ENCODE measurements at places on chromosomes 7 and 10. TPM values are rescaled to one million over a fixed set of nuclear protein-coding genes. Genes with fewer than 3 reads are reported as not detected.

- DNase-seq: no peak
Observed at GRCh38 chr7:155574556-155575290, 28.4 kb upstream of the CNPY1 start.

DNA sequence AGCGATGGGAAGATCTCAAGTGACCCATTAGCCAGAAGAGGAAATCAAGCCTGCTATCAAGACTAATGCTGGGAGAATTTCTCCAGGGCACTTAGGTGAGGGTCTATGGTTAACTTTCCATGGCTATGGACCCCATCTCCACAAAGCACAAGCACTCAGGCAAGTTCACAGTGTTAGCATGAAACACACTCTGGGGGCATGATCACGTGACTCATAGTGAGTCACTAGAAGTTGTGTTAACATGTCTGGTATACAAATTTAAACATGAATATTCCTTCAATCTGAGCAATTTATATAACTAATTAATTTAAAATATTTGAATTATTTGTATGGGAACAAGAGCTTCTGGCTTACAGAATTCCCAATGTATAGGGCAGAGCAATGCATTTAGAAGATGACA is 131.8 kb downstream of the FAM204A start:
- no peak for DNase-seq

GRCh38 chr7:13115157-13115772 is 427.8 kb downstream of the ARL4A start:
- peak; percentile 18 for DNase-seq

GRCh38 chr10:100878291-100878910 is 34.4 kb upstream of the SLF2 start:
- peak; percentile 86 for DNase-seq

- DNase-seq: no peak
Observed at GRCh38 chr7:17236603-17237002, 61.8 kb upstream of the AHR start.

GRCh38 chr7:18210377-18210776 is 182.7 kb upstream of the PRPS1L1 start:
- no peak for DNase-seq

DNA sequence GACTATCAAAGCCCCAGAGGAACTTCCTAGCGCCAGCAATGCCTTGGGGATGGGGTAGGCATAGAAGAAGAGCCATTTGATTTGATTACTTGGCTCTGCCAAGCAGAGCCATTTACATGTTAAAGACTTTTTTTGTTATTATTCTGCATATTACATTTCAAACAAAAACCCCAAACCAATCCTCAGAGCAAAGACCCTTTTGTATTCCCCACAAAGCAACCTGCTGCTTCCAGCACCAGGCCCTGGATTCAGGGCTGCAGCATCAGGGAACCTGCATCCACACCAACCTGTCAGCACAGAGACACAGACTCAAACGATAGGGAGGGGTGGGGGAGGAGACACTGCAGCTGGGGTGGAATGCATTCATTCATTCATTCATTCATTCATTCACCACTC is 73.2 kb downstream of the GRID1 start:
- no peak for DNase-seq

- DNase-seq: peak; percentile 56
Observed at GRCh38 chr7:27200761-27201579, 1.1 kb upstream of the HOXA13 start.

GRCh38 chr10:97849687-97850402 is at the start of gene GOLGA7B:
Gene GOLGA7B, plus strand, starts transcription at chr10:97849843. Its CDS starts 461 bp downstream, at chr10:97850304.
- peak; percentile 66 for DNase-seq

- no peak for DNase-seq
Observed at GRCh38 chr10:4353964-4354363, 472.0 kb upstream of the AKR1E2 start.

- no peak for DNase-seq
Observed at GRCh38 chr7:105800442-105800841, 76.0 kb downstream of the ATXN7L1 start.

DNA sequence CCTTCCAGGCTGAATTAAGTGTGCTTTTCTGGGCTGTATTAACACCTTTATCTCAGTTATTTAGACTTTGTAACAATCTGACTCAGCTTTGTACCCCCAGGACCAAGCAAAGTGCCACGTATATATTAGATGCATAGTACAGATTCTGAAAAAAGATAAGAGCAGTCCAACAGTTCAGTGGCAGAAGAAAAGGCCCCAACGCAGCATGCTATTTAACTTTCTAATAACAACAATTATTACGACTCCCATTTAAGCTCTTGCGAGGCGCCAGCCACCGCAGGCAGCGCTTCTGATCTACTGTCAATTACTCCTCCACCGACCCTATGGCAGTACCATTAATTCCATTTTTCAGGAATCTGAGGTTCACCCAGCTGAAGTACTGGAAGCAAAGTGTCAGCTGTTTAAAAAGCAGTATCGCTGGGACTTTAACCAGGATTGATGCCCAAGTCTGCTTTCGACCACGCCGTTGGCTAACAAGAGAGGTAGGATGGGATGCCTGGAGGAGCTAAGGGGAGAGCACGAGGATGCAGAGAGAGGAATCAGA is 638 bp downstream of the LIPA start:
- DNase-seq: no peak

DNA sequence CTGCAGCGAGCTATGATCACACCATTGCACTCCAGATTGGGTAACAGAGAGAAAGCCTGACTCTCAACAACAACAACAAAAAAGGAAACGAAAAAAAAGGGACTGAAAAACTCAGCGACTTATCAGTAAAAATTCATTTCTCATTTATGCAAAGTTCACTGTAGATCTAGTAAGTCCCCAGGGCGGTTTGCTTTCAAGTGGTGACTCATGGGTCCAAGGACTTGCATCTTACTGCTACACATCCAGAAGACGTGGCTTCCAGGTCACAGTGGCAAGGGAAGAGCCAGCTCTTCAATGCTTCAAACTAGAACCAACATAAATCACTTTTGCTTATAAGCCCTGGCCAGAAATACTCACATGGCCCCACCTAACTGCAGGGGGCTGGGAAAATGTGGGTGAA is 178.3 kb upstream of the AUTS2 start:
- no peak for DNase-seq

DNA sequence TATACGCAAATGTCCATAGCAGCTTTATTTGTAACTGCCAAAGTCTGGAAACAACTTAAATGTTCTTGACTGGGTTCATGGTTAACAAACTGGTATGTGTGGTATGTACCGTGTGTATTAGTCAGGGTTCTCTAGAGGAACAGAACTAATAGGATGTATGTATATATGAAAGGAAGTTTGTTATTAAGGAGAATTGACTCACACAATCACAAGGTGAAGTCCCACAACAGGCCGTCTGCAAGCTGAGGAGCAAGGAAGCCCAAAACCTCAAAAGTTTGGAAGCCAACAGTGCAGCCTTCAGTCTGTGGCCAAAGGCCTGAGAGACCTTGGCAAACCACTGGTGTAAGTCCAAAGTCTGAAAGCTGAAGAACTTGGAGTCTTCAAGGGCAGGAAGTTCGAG is 66.8 kb downstream of the TMEM168 start:
- no peak for DNase-seq

- peak; percentile 91 for DNase-seq
Observed at GRCh38 chr7:108079648-108080591, 50.2 kb downstream of the LAMB4 start.

DNA sequence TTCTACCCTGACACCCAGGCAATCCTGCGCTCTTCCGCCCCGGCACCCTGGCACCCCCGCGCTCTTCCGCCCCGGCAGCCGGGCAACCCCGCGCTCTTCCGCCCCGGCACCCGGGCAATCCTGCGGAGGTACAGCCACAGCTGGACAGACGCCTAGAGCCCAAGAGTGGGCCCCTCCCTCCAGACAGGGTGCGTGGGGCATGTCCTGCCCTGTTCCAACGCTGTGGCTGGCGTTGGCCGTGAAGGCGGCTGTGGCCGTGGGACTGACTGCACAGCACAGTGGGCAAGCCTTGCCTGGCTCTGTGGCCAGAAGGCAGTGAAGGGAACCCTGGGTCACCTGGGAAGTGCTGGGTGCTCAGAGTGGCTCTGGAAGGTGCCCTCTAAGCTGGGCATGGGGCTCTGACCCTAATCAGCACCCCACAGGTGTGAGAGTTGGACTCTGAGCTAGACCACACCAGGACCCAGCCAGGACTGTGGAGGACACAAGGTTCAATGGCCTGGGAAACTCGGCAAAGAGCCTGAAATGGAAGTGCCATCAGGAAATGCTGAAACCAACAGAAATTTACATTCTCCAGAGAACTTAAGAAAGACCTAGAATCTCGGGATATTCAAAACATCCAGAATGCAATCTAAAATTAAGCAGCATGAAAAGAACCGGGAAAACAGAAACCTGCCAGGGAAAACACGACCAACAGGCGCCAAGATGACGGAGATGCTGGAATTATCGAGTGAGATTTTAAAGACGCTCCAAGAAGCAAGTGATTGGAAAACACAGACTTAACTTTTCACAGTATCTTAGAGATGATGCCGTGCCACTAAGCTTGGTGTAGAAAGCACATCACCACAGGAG is 253.6 kb downstream of the ELFN1 start:
- DNase-seq: no peak

GRCh38 chr10:78434886-78435285 is 401.2 kb downstream of the RPS24 start:
- DNase-seq: no peak

DNA sequence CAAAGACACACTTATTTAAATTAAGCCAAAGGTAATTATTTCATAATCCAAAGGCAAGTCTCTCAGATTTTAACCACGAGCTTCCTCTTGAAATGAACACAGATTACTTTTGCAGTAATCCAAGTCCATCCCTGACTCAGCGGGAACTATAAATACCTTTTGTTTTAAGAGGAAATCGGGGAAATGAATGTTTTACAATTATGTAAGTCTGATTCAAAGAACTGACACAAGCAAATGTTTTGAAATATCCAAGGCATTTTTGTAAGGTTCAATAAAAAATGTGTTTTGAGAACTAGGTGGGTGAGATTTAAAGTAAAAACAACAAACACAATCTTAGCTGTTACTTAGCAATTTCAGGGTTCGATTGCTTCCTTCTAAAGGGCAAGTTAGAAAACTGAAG is 179.8 kb upstream of the ASAH2 start:
- peak; percentile 76 for DNase-seq

DNA sequence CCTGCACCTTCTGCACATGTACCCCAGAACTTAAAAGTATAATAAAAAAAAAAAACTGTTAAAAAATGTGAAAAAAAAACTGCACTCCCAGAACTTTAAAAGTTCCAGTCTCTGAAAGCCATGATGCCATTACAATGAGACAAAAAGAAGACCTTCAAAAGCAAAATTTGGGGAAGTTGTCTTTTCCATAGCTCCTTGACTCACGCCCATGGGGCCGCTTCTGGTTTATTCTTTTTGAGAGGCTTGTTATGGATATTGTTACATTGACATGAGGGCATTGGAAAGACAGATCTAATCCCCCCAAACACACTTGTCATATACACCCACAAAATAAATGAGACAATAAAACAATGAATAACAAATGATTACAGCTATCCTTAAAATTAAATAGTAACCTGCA is 798 bp downstream of the BLNK start:
- no peak for DNase-seq

DNA sequence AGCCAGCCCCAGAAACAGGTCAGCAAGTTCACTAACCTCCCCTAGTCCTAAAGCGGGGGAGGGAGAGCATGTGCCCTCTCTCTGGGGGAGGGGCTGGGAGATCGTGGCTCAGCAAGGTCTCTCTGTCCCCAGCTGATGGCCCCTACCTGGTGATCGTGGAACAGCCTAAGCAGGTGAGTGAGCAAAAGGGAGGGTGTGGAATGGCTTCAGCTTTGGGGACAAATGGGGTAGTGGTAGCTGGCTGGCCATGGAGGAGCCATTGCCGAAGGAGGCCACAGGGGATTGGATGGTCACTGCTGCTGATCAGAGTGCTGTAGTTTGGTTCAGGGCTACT is 779 bp downstream of the NFKB2 start:
- DNase-seq: no peak

DNA sequence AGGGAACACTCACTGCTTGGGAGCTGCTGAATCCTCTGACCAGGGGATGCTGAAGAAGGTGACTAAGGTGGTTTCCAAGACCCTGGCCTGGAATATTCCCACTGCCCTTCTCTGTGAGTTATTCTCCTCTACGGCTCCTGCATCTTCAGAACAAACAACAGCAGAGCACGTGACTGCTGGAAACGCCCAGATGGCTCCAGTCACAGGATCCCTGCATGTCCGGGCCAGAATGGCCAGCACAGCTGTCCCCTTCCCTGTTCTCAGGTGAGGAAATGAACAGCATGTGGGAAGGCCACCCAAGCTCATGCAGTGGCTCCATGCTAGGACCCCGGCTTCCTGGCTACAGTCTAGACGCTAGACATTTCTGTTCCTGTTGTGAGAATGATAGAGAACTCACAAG is 43.1 kb downstream of the GHRHR start:
- DNase-seq: no peak

- DNase-seq: no peak
Observed at GRCh38 chr10:123102673-123103072, 33.1 kb upstream of the HMX3 start.

GRCh38 chr10:47388879-47389278 is 4.8 kb upstream of the ZNF488 start:
- no peak for DNase-seq

DNA sequence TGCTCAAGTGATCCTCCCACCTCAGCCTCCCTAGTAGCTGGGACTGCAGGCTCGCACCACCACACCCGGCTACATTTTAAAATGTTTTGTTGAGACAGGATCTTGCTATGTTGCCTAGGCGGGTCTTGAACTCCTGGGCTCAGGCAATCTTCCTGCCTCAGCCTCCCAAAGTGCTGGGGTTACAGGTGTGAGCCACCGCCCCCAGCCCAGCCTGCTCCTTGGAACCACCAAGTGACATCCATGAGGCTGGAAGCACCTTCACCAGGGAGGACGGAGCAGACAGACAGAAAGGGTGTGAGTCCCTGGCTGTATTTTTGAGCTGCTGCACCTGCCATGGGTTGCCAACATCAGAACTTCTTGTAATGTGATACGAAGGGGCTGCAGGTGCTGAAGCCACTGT is 62.3 kb upstream of the UBE3C start:
- no peak for DNase-seq

The PRKAR2B gene
- 3.7 TPM for total RNA-seq

The ASB13 gene
- total RNA-seq: 8.0 TPM

The C1QL3 gene
- 0.04 TPM for total RNA-seq

The MAGI2 gene
- 6.0 TPM for total RNA-seq

The SGPL1 gene
- 17.4 TPM for total RNA-seq

The PRXL2A gene
- 77.6 TPM for total RNA-seq

The FGL2 gene
- total RNA-seq: 21.7 TPM

The CFAP69 gene
- 3.6 TPM for total RNA-seq

The OR2A7 gene
- total RNA-seq: 0.44 TPM

The H2AZ2 gene
- 110 TPM for total RNA-seq

The PLEKHS1 gene
- total RNA-seq: 0.04 TPM

The ATOH7 gene
- total RNA-seq: 0.13 TPM

The ARHGAP22 gene
- total RNA-seq: 1.2 TPM

The MCM10 gene
- total RNA-seq: 5.1 TPM

The H2BK1 gene
- not detected for total RNA-seq
